ENCODE measurements at places on chromosomes 11 and 22.

DNA sequence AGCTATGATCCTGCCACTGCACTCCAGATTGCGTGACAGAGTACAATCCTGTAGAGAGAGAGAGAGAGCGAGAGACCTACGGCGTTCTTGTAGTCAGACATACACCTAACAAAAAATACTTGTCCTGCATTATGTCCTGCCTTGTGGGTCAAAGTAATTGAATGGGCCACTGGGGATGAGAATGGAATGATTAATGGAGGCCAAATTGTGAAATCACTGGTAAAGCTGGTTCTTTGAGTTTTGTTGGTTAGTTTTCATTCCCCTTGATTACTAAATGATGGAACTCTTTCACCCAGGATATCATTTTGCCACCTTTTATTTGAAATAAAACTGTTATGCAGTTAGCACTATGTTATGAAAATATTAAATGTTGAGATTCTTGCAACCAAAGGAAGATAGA, 18.7 kb downstream of the GAS2 start:
- no peak for DNase-seq

DNA sequence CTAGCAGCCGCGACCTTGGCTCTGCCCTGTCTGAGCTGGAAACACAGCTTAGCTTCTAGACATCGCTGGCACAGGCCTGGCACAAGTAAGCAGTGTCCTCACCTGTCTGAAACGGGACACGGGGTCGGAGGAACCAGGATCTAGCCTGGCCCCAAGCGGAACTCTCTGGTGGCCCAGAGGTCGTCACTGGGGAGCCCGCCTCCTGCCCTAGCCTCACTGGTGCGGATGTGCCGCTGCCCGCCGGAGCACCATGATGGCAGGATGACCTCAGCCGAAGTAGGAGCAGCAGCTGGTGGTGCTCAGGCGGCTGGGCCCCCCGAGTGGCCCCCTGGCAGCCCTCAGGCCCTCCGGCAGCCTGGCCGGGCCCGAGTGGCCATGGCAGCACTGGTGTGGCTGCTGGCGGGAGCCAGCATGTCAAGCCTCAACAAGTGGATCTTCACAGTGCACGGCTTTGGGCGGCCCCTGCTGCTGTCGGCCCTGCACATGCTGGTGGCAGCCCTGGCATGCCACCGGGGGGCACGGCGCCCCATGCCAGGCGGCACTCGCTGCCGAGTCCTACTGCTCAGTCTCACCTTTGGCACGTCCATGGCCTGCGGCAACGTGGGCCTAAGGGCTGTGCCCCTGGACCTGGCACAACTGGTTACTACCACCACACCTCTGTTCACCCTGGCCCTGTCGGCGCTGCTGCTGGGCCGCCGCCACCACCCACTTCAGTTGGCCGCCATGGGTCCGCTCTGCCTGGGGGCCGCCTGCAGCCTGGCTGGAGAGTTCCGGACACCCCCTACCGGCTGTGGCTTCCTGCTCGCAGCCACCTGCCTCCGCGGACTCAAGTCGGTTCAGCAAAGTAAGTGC, 871 bp downstream of the SLC35E4 start:
- DNase-seq: peak; percentile 13

GRCh38 chr22:35883031-35883620, 145.5 kb downstream of the RBFOX2 start:
- no peak for DNase-seq

- no peak for DNase-seq
These were observed 44.6 kb downstream of the COPB1 start for GRCh38 chr11:14454861-14455632.

GRCh38 chr11:7506243-7506642, 7.6 kb upstream of the PPFIBP2 start:
- no peak for DNase-seq

DNA sequence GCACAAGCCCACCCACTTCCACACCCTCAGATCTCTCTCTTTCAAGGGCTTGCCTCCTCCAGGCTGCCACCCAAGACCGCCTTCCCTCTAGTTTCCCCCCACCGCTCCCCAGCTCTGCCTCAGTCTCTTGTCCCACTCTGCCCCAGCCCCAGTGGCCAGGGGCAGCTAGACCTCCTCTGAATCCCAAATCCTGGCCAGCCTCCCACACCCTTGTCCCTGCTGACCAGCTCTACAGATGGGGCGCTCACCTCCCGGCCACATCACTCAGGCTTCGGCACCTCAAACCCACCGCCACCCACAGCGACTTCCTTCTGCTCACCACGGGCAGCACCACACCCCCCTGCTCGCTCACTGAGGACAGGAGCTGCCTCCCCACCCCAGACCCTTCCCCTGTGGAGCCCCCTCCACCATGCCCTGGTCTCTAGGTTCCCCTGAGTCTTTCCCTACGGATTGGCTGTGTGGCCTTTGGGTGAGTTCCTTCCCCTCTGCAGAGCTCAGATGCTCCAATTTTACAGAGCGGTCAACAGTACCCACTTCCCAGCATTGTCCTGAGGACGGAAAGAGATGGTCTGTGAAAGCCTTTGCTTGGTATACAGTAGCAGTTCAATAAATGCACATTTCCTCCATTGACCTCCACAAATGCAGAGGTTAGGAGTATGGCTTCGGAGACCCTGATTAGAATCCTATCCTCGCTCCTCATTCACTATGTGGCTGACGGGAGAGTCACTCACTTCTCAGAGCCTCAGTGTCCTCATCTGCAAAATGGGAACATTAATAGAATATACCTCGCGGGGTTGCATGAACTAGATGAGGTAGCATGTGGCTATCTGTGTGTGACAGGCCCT, 11.5 kb upstream of the SPI1 start:
- DNase-seq: no peak

- DNase-seq: no peak
These were observed 874 bp downstream of the APOL1 start for GRCh38 chr22:36253523-36254490.

GRCh38 chr11:47553406-47553743, 443 bp upstream of the CELF1 start:
- no peak for DNase-seq

- no peak for DNase-seq
These were observed 26.5 kb downstream of the ABTB2 start for GRCh38 chr11:34331329-34331728.

DNA sequence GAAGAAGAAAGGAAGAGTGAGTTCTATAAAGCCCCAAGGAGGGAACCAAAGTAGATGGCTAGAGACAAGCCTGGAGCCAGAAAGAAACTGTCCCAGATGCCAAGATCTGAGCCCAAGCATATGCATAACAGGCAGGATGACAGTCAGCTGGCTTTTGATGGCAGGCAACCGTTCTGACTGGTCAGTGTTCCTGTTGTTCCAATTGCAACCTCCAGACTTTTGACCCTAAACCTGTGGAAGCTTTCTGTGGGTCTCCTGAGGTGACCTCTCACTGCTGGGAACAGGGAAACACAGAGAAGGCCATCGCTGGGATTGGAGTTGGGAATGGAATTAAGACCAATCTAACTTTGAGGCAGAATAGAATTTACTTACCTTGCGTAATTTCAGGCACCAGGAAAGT, 21.6 kb upstream of the NNMT start:
- no peak for DNase-seq

DNA sequence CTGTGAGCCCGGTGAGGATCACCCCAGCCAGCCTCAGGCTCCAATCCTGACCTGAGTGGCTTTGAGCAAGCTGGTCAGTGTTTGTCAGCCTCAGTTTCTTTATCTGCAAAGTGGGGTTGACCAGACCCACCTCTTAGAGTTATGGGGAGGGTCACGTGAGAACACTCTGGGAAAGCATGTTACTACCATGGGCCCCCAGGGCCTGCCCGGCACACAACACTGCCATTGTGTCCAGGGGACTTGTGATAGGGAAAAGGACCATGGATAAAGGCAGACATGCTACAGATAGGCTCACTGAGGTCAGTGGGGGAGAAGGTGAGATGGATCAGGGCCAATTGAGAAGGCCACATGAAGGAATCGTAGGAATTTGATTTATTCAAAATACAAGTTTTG, 32.1 kb upstream of the SUSD2 start:
- no peak for DNase-seq

- no peak for DNase-seq
These were observed 1.7 kb downstream of the TOM1 start for GRCh38 chr22:35301372-35301874.

DNA sequence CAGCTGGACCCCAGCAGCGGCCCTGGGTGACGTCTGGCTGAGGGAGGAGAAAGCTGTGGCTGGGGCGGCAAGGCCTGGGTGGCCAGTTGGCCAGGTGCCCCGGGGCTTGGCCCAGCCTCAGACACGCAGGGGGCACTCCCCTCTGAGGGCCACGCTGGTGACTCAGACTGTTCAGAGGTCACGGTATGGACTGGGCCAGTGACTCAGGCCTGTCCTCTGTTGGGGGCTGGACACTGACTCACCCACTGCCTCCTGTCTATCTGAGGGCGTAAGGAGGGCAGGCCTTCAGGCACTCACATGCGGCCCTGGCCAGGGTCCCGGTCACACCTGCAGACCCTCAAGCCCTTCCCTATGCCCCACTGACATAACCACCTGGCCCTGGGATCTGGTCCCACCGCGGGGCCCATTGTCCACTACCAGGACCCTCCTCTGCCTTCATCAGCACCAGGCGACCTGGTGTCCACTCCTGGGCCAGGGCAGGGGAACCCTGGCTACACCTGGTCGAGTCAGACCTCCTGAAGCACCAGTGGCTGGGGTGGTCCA, 3.7 kb upstream of the MUC5AC start:
- DNase-seq: no peak

- no peak for DNase-seq
These were observed 74.9 kb upstream of the CAPRIN1 start for GRCh38 chr11:33976495-33977199.

DNA sequence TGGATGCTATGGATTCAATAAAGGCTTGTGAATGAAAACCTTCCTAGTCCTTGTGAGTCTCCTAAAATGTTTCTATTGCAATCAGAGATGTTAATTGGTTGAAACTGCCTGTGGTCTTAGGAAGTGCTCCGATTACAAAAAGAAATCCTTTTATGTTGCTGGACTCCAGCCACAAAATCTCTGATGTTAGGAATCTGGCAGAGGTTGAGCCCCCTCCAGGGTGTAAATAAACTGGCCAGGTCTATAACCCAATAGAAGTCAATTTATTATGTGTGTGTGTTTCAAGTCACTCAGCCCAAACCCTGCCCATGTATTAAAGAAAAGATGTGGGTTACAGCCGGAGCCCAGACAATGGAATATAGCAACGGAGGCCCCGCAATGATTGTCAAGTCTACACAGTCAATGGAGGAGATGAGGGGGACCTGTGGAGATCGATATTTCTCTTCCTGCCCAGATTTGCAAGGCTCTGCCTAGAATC, 218.1 kb upstream of the SORL1-AS1 start:
- DNase-seq: no peak

GRCh38 chr22:29141078-29141688, 64.5 kb upstream of the EMID1 start:
- no peak for DNase-seq

- DNase-seq: no peak
These were observed 627 bp downstream of the GTF2H1 start for GRCh38 chr11:18322818-18323570.

- no peak for DNase-seq
These were observed 231.7 kb upstream of the NARS2 start for GRCh38 chr11:78806214-78807004.

DNA sequence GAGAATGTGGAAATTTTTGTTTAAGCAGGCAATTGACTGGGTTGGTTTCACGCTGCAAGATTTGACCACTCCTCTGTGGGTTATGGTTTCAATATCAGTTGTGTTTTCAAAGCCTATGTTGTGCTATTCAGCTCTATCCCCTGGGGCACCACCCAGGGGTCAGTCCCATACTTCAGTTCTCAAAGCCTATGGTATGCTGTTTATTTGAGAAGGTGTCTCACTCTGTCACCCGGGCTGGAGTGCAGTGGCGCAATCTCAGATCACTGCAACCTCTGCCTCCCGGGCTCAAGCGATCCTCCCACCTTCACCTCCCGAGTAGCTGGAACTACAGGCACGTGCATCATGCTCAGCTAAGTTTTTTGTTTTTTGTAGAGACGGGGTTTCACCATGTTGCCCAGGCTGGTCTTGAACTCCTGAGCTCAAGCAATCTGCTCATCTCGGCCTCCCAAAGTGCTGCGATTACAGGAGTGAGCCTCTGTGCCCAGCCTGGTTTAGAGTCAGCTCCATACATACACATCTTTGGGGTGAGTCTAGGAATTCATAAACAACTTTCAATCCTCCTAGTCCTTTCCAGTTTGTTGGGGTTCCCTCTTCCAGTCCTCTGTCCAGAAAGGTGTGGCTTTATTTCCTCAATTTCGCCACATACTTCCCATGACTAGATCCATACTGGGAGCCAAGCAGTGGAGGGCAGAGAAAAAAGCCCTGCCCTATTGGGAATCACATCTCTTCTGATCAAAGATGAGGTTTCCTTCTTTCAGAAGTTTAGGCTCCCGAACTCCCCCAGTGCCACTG, 35.0 kb upstream of the MAPK1 start:
- DNase-seq: no peak

DNA sequence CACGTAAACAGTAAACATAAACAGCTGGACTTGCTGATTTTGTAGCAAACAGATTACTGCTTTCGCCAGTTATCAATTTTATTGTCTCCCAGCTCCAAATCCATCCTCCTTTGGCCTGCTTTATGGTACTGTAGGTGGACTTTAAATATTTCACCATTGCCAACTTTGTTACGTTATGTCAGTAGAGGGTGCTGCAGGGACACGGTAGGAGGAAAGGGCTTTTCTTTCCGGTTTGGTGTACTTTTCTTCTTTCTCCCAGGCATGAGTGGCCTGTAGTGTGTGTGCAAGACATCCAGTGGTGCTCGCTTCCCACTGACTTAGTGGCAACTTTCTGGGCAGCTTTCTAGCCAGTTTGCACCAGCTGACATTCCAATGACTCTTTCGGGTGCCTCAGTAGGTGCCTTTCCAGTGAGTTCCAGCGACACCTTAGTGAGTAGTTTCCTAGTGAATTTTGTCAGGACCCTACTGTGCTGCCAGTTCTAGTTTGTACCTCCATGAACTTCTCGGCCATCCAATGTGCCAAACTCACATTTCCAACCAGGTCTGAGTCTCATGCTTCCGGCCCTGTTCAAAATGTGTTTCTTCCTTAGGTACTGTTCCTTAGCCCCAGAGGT, 267.6 kb upstream of the TENM4 start:
- no peak for DNase-seq

- DNase-seq: no peak
These were observed at the start of gene HMOX1 for GRCh38 chr22:35380537-35381423. Gene HMOX1, plus strand, starts transcription at chr22:35381096. Its CDS starts 78 bp downstream, at chr22:35381174.

- DNase-seq: no peak
These were observed 695.9 kb downstream of the TBC1D22A start for GRCh38 chr22:47458348-47458747.

Data from stimulated activated CD4-positive, alpha-beta T cell treated with anti-CD3 and anti-CD28 coated beads, Interleukin-4, amount 100 ng/mL, for 4 hours (primary cell).